Fibroblast of mammary gland (primary cell): ENCODE measurements at places on chromosomes 5 and 9.

- DNase-seq: no peak
These were observed 38.5 kb upstream of the DEPDC1B start for GRCh38 chr5:60738461-60738860.

DNA sequence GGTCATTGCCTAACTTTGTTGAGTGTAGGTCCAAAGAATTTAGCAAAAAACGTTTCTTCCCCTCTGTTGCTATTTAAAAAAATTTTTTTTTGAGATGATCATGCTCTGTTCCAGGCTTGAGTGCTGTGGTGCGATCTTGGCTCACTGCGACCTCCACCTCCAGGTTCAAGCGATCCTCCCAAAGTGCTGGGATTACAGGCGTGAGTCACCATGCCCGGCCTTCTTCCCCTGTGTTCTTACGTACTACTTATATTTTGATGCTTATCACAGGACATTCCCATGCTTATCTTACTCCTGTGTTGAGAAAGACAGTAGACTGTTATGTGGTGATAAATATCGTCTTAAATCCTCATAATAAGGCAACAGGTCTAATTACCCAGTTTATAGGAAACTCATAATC is 2.5 kb downstream of the ACER2 start:
- peak; percentile 87 for DNase-seq

GRCh38 chr5:175900157-175900556 is 28.8 kb downstream of the CPLX2 start:
- no peak for DNase-seq

- DNase-seq: no peak
These were observed 149.7 kb downstream of the GCNT1 start for GRCh38 chr9:76608575-76609273.

DNA sequence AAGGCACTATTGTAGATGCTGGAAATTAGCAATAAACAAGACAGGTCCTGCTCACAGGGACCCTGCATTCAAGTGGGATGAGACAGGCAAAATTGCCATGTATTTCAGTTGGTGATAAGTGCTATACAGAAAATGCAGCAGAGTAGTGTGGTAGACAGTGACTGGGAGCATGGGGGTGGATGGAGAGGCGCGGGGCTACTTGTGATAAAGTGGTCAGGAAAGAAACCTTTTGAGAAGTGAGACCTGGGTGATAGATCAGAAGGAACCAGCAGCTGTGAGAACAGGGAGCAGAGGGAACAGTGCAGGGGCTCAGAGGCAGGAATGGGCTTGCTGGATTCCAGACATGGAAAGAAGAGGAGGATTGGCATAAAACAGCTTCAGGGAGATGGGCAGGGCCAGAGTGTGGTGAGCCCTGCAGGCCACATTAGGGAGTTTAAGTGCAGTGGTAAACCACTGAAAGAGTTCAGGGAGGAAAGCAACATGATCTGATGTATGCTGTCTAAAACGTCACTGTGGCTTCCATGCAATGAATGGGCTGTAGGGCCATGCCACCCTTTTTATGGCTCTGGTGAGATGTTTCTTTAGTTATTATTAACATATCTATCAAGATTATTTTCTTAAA is 7.3 kb downstream of the CRHBP start:
- no peak for DNase-seq

- no peak for DNase-seq
These were observed 2.2 kb upstream of the GARIN3 start for GRCh38 chr5:157168286-157168685.

DNA sequence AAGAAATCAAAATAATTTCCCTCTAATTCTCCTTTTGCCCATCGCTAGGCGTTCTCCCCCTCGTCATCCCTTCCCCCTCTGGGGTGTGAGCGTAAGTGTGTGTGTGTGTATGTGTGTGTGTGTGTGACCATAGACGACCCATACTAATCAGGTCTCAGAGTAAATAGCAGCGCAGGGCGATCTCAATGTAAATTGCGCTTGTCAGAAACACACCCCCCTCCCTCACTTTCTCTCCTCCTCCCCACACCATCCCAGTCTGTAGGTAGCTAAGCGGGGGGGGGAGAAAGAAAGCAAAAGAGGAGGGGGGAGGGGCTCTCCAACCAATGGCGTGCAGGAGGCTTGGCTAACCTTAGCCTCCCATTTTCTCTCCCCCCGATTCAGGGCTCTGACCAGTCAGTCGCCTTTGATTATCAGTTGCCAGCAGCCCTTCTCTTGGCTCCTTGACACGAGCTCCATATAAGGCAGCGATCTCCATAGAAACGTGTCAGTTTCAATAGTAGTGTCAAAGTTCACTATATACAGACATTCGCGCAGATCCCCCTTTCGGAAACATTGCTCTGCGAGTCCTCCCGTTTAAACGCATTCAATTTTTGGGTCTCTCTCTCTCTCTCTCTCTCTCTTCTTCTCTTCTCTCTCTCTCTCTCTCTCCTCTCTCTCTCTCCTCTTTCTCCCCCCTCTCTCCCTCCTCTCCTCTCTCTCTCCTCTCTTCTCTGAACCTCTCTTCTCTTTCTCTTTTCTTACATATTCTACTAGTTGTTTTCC is at the start of gene NR2F1:
NR2F1 (plus strand) TSS at position 546 of the 762 bp plus-strand sequence. CDS start 1,802 bp downstream, outside the sequence.
- peak; percentile 100 for DNase-seq

- no peak for DNase-seq
These were observed 21.5 kb upstream of the AKNA start for GRCh38 chr9:114409103-114409780.

DNA sequence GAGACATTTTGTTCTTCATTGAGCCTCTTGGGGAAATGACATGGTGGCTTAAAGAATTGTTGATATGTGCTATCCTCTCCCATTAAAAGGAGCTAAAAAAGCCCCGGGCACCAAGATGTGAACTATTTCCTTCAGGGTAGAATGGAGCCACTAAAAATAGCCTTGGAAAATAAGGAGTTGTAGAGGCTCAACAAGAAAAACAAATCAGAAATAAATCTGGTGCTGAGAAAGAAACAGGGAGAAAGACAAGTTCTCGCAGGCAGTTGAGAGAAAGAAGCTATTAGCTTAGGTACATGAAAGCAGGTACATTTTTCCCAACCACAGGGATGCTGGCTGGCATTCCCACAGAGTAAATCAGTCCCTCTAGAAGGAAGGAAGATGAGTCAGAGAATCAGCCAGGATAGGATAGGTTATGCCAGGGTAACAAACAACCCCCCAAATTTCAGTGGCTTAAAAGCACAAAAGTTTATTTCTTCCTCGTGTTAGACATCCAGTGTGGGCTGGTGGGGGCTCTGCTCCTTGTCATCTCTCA is 134.6 kb upstream of the ADRA1B start:
- DNase-seq: no peak

- DNase-seq: peak; percentile 11
These were observed 41.2 kb downstream of the DNAJC21 start for GRCh38 chr5:34970552-34970951.

DNA sequence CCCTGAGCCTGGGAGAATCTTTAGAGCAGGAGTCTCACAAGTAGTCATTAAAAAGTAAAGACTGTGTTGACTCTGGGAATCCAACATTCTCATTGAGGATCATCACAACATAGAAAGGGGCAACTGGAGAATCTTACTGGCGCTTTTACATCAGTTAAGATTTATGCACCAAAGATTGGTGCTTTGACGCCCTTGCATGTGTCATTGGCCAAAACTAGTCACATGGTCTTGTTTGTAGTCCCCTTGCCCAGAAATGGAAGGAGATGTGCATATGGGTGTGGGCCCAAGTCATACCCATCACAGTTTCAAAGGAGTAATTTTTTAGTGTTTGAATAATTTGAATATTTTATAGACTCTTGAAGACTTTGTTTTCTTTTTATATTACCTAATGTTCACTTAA is 228.2 kb downstream of the PRR16 start:
- DNase-seq: no peak

DNA sequence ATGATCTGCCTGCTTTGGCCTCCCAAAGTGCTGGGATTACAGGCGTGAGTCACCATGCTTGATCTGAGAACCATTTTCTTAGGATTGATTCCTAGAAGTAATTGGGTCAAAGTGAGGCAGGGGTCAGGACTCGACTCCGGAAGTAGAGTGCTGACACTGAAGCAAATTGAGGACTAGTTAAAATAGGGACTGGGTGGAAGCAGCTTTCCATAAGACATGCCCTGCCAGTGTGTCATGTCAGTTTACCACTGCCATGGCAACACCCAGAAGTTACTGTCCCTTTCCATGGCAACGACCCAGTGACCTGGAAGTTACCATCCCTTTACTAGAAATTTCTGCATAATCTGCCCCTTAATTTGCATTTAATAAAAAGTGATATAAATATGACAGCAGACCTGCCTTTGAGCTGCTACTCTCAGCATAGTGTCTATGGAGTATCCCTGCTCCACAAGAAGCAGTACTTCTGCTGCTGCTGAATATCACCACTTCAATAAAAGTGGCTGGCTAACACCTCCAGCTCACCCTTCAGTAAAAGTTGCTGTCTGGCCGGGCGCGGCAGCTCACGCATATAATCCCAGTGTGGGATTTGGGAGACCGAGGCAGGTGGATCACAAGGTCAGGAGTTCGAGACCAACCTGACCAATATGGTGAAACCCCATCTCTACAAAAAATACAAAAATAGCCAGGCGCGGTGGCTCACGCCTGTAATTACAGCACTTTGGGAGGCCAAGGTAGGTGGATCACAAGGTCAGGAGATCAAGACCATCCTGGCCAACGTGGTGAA is 47.8 kb upstream of the JADE2 start:
- DNase-seq: peak; percentile 40

DNA sequence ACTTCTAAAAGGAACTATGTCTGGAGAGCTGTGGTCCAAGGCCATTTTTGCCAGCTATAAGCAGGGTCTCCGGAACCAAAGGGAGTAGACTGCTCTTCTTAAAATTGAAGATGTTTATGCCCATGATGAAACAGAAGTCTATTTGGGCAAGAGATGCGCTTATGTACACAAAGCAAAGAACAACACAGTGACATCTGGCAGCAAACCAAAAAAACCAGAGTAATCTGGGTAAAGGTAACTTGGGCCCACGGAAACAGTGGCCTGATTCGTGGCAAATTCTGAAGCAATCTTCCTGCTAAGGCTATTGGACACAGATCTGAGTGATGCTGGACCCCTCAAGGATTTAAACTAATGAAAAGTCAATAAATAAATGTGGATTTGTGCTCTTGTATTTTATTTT is 29.7 kb upstream of the GLDC start:
- DNase-seq: no peak

GRCh38 chr9:114000671-114001409 is 77.3 kb downstream of the AMBP start:
- peak; percentile 32 for DNase-seq

DNA sequence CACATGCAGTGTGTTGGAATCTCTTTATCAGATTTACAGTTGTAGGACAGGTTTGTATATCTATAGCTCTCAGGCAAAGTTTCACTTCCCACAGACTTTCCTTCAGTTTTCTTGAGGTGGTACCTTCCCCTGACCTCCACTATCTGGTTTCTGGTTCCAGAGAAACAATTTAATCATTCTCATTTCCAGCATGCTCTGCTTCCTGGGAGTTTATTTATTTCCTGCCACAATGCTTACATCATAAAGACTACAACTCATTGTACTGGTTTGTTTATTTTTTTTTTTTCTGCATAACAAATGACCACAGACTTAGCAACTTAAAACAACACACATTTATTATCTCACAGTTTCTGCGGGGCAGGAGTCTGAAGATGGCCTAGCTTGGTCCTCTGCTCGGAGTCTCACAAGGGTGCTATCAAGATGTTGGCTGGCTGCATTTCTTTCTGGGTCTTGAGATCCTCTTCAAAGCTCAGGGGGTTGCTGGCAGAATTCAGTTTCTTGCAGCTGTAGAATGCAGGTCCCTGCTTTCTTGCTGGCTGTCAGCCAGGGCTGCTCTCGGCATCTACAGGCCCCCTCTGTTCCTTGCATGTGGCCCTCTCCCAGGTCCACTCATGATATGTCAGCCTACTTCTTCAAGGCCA is 247.7 kb downstream of the ENC1 start:
- peak; percentile 25 for DNase-seq

- DNase-seq: no peak
These were observed 973.6 kb upstream of the WWC1 start for GRCh38 chr5:167317884-167318283.

DNA sequence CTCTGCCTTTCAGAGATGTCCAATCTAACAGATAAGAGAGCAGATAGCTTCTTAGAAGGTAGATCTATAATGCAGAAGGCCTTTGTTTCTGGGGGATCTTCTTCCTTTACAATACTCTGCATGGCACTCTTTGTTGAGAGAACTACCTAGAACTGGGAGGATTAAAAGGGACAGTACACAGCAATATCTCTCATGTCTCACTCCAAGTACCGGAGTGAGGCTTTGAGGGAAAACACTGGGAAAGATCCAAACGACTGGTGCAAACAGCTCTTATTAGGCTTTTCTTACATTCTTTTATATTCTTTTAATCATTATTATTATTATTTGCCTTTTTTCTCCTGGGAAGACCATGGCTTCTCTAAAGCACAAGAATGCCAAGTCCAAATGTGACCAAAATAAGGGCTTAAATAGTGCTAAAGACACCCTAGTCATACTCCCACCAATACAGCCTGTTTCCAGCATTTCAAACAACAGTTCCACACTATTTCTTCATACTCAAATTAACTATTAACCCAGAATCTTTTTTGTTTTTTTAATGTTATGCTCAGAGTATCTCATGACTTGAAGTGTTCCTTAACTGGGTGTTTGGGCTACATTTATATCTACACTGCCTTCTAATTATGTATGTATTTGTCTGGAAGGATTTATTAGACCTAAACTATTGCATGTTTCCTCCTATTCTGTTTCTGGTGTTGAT is 52.7 kb downstream of the ABHD17B start:
- DNase-seq: no peak

GRCh38 chr5:43367909-43368669 is 44.1 kb downstream of the CCL28 start:
- DNase-seq: peak; percentile 74

GRCh38 chr9:5783982-5784381 is 48.9 kb downstream of the ERMP1 start:
- no peak for DNase-seq

DNA sequence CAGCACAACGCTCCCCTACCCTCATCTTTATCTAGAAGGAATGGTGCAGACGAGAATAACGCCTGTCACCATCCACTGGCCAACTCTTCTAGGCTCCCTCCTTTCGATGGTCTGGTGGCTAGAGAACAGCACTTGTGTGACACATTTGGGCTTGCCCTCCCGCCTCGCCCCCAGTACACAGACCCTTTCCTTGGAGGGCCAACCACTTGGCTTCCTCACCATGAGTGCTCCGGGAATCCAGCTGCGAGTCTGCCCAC is 1.4 kb downstream of the GNAQ start:
- DNase-seq: peak; percentile 28

GRCh38 chr5:1879292-1880263 is 3.1 kb downstream of the IRX4 start:
- DNase-seq: no peak

DNA sequence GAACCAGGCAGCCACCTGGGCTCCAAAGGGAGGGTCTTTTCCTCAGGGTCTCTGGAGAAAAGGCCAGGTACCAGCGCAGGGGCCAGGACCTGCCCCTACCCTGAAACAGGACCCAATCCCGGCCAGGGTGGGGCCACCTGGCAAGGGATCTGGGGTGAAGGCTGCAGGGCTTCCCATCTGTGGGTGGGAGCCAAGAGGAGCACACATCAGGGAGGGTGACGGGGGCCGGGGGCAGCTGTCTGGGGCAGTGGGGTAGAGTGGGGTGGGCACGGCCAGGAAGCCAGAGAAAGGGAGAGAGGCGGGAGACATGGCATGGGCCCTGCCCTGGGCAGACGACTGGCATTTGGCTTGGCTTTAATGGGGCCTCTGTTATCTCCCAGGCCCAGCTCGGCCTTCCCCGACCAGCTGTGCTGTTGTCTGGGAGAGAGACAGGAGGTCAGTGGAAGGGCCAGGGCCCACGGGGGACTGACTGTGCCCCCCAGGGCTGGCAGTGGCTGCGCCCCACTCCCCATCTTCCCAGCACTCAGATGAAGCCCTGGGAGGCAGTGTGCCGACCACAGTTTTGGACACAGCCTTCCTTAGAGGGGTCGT is 57.2 kb upstream of the RNF130 start:
- no peak for DNase-seq
